ENCODE measurements at places on chromosomes 16 and 17.

GRCh38 chr17:2982854-2983253 is 80.6 kb downstream of the OR1D5 start:
- DNase-seq, result no peak

- no peak for DNase-seq
Measured at GRCh38 chr17:19242926-19243325, 5.8 kb downstream of the EPN2 start.

GRCh38 chr16:70476272-70477020 is 22.1 kb downstream of the FCSK start:
- peak; percentile 79 for DNase-seq

DNA sequence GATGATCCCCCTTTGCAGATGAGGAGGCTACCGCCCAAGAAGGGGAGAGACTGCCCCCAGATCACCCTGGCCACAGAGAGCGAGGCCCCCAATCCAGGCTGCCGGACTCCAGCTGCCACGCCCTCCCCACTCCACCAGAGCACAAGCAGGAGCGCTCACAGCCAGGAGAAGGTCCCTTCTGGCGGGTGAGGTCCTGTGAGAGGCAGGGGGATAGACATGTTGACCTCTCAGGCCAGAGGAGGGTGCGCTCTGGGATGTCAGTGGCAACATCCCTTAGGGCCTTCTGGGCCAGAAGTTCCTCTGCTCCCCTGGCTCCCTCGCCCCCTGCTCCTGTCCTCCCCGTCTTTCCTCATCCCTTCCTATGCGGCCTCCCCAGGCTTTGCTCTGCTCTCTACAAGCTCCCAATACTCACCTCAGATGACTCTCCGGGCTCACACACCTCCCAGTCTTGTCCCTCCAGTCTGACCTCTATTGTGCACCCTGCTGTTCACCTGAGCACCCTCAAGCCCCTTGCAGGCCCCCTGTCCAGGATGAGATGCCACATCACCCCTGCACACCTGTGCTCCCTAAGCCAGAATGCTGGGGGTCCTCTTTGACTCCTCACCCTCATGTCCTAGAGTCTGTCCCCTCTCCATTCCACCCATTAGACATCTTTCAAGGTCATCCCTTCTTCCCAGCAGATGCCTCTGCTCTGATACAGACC is 5.0 kb upstream of the NXPH3 start:
- no peak for DNase-seq

GRCh38 chr16:76816475-76816874 is 374.5 kb upstream of the MON1B start:
- DNase-seq, result no peak

GRCh38 chr16:31471875-31472708 is at the start of gene TGFB1I1:
TGFB1I1 (plus strand) TSS chr16:31472152; CDS start chr16:31472189, 37 bp downstream.
- no peak for DNase-seq

DNA sequence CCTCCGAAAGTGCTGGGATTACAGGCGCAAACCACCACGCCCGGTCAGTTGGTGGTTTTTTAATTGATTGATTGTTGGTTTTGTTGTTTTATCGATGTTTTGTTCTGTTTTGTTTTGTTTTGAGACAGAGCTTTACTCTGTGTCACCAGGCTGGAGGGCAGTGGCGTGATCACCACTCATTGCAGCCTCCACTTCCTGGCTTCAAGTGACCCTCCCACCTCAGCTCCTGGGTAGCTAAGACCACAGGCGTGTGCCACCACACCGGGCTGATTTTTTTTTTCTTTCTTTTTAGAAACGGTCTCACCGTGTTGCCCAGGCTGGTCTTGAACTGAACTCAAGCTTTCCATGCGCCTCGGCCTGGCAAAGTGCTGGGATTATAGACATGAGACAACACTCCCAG is 12.4 kb downstream of the FAM234A start:
- no peak for DNase-seq

DNA sequence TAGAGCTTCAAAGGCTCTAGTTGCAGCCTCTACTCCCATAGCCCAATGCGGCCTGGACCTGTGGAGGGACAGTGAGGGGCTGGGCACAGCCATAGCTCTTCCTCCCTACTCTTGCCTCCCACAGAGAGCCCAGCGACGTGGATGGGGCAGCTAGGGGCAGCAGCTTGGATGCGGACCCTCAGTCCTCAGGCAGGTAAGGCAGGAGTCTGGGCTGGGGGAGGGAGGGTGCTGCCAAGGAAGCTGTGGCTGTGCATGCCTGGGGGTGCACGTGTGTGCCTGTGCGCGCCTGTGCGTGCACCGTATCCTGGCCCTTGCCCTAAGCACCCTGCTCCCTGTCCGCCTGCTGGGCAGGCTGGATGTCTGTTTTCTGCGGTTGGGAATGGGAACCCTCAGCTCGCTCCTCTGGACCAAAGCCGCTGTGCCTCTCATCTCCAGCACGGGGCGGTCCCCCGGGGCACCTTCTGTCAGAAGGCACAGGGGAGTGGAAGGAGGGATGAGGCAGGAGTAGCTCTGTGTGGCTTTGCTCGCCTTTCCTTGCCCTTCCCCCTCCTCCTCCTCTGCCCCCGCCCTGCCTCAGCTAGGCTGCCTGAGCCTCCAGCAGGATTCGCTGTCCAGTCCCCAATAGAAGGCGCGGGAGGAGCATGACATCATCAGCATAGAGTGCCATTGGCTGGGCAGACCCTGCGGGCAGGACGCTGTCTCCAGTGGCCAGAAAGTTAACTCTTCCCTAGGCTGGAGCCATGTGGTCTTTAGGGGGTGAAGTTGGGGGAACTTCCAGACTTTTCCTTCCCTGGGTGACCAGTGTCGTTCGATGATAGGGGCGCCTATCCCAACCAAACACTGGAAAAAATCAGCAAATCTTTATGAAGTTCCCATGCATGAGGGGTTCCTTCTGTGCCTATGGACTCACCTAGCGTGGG is 797 bp downstream of the PRCD start:
- DNase-seq, result peak; percentile 53

DNA sequence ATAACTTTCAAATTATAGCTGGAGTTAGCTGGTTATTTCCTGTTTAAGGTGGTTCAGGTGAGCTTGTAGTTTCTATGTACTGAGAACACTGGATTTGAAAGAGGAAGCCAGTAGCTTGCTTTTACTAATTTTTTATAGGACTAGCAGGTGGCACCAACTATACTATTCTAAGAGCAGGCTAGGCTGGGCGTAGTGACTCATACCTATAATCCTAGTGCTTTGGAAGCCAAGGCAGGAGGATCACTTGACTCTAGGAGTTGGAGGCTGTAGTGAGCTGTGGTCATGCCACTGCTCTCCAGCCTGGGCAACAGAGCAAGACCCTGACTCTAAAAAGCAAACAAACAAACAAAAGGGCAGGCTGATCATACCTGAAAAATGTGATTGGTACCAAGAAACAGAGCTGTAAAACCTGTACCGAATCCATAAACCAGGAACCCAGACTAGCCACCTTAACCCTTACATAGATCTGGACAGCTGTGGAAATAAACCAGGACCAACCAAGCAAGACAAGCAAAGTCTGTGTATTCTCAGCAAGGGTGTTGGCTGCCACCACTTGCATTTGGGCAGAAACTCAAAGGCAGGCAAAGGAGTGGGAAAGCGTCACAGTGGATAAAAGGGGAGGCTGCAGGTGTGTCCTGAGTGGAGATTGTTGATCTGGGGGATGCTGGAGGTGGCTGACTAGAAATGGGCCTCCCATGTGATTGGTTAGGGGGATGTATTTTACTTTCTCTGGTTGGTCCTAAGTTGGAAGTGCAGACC is 36.3 kb downstream of the SLC47A1 start:
- DNase-seq, result no peak

GRCh38 chr16:81164481-81164880 is 68.3 kb upstream of the GCSH start:
- no peak for DNase-seq

DNA sequence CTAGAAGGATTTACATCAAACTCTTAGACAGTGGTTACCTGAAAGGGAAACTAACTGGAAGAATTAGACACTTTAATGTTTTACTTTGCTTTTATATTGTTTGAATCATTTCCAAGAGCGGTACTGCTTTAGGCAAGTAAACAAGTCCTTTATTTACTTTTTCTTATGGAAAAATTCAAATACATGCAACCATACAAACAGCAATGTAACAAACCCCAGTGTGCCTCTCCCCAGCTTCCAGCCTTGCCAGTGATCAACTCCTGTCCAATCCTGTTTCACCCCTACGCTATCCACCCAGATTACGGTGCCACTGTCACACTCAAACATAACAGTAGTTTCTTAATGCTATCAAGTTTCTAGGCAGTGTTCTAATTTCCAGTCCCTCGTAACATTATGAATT is 85.9 kb downstream of the C16orf95 start:
- DNase-seq, result no peak

DNA sequence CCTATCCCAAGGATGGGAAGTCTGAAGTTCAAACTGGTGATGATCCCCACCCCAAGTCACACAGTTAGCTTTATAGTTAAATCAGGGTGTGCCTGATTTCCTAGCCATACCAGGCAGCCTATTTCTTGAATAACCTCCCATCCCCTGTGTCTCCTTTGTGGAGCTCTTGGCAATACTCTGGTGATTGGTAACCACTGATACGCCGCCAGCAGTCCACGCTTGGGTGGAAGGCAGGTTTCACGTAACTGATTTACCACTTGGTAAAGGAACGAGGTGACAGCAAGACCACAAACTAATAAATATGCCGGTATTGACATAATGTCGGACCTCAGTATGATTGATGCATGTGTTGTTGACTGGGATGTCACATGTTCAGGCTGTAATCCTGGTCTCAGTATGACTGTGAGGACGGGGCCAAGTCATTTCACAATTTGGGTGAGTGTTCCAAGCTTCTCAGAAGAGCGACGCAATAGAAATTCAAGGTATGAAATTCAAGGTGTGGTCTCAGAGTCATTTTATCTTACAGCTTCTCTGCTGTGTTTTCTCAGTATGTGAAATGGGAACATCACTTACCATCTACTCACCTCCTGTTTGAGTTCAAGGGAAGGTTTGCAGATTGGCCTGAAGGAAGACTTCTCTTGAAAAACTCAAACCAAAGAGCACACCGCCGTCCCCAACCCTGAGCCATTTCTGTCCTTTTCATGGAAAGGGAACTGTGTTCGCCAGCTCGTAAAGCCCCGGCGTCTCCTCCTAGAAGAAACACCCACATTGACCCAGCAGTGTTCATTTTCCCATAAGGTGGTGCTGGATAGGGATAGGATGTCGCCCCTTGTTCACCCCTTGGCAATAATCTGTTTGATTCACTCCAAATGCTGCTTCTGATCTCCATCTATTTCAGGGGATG is 678.9 kb downstream of the WWOX start:
- peak; percentile 67 for DNase-seq

DNA sequence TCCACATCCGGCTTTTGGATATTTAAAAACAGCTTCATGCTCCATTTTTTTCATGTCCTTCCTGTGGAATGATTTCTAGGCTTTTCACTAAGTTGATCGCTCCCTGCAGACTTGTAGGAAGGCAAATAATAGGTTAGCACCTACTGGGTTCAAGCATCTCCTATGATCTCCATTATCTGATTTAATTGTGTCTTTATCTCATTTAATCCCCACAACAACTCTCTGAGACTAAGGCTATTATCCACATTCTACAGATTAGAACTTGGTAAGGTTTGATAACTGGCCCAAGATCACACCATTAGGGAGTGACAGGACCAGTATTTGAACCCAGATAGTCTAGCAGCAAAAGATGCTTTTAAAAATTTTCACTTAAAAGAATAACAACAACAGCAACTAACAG is 46.2 kb upstream of the HOXB9 start:
- DNase-seq, result no peak

- DNase-seq, result no peak
Measured at GRCh38 chr17:82734987-82735866, at the start of gene FN3K. FN3K (plus strand) TSS chr17:82735615; CDS start chr17:82735637, 22 bp downstream.

- DNase-seq, result peak; percentile 9
Measured at GRCh38 chr17:30905742-30906100, 317 bp downstream of the TEFM start.

DNA sequence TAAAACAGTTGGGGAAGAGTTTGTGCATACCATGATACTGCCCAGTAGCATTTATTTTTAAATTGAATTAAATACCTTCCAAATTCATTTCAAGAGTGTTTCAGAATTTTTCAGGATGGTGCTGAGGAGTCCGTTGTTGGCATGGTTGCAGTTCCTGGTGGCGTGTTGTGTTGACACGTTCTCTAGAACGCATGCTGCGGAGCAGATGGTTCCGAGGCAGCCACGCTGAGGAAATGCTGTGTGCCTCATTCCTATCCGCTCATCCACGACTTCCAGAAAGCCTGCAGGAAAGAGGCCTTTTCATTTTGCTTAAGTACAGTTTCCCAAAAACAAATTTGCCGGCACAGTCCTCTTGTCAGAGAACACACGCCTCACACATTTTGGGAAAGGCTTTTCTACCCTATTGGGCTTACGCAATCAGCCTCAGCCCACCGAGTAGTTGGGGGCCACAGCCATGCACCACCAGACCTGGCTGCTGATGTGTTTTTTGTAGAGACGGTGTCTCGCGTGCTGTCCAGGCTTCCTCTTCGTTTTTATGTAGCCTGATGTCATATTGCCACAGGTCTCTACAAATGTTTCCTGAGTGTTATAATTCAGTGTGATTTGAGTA is 32.1 kb upstream of the IL17C start:
- no peak for DNase-seq

DNA sequence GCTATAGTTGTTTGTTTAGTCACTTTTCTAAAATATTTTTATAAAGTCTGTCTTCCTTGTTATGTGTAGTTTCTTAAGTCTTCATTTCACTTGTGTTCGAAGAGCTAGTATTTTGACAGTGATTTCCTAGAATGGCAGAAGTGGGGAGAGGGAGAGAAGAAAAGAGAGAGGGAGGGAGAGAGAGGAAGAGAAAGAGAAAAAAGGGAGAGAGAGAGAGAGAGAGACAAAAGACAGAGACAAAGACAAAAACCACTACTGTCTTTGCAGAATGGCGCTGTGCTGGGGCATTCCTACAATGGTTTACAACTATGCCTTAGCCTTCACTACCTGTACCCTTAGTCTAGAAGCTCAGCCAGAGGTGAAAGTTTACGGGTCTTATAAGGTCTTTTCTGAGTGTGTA is 90.5 kb downstream of the CA4 start:
- DNase-seq, result no peak

GRCh38 chr17:34252444-34253138 is 2.5 kb upstream of the CCL2 start:
- no peak for DNase-seq

GRCh38 chr16:50821586-50821985 is 79.7 kb downstream of the CYLD start:
- DNase-seq, result no peak

- DNase-seq, result no peak
Measured at GRCh38 chr17:47697906-47698711, 4.1 kb downstream of the TBKBP1 start.

DNA sequence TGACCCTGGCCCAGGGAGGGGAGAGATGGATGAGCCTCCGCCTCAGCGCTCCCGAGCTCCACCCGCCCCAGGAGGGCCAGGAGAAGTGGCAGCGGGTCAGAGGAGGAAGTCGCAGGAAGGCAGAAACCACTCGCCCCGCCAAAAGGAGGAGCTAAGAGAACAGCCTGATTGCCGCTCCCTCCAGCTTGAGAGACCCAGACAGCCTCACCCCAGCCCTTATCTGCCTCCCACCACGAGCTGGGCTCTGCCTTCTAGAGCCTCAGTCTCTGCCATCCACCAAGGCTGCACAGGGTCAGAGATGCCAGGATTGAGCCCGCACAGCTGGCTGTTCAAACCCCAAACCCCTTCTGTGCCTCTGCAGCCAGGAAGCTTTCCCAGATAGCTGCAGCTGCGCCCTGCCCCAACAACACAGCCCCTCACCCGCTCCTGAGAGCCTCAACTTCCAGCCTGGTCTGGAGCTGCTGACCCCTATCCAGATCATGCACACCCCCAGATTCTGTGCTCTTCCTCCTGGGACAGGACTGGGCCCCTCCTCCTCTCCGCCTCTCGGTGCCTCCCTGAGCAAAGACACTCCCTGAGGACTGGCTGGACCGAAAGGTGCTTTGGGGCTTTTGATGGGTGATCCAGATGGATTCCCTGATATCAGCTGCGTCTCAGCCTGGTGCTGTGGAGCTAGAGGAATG is 1.0 kb upstream of the ATP2A3 start:
- peak; percentile 83 for DNase-seq
